Jurkat, Clone E6-1 (cell line): ENCODE measurements at places on chromosomes 3 and 15.
A peak's percentile ranks its signal among the peaks of the same experiment; 100 is the strongest.

DNA sequence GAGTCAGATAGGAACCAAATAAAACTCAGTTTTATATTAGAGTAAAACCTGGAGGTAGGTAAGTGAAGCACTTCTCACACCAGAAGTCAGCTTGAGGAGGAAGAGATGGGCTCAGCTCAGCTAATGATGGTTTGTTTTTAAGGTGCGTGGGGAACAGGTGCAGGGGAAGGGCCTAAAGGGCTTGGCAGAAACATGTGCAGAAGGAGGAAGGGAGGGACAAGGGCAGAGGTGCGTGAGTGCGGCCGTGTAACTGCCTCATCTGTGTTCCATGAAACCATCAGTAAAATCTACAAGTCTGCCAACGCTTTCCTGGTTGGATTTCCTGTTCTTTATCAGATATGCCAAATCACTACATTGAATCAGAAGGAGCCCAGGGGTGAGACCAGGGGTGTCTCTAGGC is 19.9 kb downstream of the FYCO1 start:
- peak; percentile 57 for DNase-seq

GRCh38 chr3:124383051-124383450 is 347.2 kb upstream of the UMPS start:
- DNase-seq, result no peak

GRCh38 chr15:73897441-73898261 is 24.3 kb downstream of the TBC1D21 start:
- peak; percentile 88 for DNase-seq

DNA sequence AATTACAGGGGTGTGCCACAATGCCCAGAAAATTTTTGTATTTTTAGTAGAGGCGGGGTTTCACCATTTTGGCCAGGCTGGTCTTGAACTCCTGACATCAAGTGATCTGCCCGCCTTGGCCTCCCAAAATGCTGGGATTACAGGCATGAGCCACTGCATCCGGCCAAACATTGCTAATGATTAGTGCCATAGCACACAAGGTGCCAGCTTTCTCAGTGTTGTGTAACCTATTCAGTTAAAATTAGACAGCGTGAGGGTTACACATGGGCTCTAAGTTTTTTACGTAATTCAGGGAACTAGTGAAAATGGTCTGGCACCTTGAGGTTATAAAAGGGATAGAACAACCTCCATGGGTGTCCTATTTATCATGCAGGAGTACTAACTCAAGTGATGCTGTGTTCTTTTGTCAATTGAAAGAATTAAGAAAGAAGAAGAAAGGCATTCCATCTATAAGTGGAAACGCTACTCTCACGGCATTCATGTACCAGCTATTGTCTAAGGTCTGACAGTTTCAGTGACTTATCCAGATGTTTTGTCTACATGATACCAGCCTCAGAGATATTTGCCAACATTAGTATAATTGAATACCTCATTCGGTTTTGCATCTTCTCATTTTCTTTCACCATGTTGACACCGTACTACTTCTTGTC is 84.7 kb downstream of the EOMES start:
- DNase-seq, result no peak

GRCh38 chr3:187738071-187738330 is 7.3 kb downstream of the BCL6 start:
- DNase-seq, result no peak
